ENCODE measurements at places on chromosomes 12 and 14. TPM values are rescaled to one million over a fixed set of nuclear protein-coding genes. Genes with fewer than 3 reads are reported as not detected.

KRT74 gene
- not detected for total RNA-seq

DNA sequence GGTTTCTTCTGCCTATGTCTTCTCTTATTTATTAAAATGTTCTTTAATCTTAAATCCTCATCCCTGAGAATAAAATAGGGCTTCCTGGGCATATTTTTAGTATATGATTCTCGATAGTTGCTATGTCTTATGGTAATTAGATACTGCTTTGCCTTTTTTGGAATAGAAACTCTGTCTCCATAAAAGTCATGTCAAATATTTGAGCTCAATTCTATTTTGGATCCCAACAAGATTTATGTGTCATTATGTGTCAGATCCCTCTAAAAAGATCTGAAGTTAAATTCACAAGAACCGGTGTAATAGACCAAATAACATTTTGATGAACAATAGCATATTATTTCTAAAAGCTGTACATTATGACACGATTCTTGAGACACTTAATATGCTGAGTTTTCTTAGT, 312.5 kb upstream of the PDE3A start:
- no peak for DNase-seq

TXNDC16 gene
- 3.2 TPM for total RNA-seq

GRCh38 chr12:52439420-52439819, 5.2 kb upstream of the KRT75 start:
- no peak for DNase-seq

- DNase-seq: no peak
Measured at GRCh38 chr14:56008150-56008549, 110.1 kb upstream of the PELI2 start.

DNA sequence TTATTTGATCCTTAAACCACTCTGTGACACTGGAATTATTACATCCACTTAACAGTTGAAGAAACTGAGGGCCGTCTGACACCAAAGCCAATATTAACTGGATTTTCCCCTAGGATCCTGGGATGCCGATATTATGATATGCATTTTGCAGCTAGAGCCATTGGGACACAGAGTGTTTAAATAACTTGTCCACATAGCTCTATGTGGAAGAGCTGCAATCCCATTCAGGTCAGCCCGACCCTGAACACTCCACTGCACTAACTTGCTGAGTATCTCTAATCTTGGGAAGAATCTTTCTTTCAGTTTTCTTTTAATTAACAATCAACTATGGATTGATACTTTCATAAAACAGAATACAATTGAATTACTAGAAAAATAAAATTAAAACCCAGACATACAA, 37.9 kb downstream of the RMST start:
- DNase-seq: no peak

GRCh38 chr14:44462381-44462780, 44.7 kb downstream of the FSCB start:
- no peak for DNase-seq

- DNase-seq: no peak
Measured at GRCh38 chr12:61385771-61386170, 874.4 kb upstream of the USP15 start.

All from pulmonary artery endothelial cell (primary cell).